ENCODE measurements at places on chromosomes 5 and 9.

GRCh38 chr5:82095536-82095935 lies 123.7 kb downstream of the ATG10 start:
- no peak for DNase-seq

DNA sequence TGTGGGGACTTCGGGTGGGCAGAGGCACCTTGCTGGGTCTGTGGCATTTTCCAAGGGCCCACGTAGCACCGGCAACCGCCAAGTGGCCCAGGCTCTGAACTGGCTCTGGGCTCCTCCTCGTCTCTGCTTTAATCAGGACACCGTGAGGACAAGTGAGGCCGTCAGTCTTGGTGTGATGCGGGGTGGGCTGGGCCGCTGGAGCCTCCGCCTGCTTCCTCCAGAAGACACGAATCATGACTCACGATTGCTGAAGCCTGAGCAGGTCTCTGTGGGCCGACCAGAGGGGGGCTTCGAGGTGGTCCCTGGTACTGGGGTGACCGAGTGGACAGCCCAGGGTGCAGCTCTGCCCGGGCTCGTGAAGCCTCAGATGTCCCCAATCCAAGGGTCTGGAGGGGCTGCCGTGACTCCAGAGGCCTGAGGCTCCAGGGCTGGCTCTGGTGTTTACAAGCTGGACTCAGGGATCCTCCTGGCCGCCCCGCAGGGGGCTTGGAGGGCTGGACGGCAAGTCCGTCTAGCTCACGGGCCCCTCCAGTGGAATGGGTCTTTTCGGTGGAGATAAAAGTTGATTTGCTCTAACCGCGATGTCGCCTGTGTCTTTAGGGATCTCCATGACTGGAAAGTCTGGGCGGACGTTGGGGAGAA lies 5.8 kb downstream of the DPP7 start:
- no peak for DNase-seq

- DNase-seq, result no peak
Measured at GRCh38 chr9:29659014-29659413, 2085.7 kb upstream of the C9orf72 start.

DNA sequence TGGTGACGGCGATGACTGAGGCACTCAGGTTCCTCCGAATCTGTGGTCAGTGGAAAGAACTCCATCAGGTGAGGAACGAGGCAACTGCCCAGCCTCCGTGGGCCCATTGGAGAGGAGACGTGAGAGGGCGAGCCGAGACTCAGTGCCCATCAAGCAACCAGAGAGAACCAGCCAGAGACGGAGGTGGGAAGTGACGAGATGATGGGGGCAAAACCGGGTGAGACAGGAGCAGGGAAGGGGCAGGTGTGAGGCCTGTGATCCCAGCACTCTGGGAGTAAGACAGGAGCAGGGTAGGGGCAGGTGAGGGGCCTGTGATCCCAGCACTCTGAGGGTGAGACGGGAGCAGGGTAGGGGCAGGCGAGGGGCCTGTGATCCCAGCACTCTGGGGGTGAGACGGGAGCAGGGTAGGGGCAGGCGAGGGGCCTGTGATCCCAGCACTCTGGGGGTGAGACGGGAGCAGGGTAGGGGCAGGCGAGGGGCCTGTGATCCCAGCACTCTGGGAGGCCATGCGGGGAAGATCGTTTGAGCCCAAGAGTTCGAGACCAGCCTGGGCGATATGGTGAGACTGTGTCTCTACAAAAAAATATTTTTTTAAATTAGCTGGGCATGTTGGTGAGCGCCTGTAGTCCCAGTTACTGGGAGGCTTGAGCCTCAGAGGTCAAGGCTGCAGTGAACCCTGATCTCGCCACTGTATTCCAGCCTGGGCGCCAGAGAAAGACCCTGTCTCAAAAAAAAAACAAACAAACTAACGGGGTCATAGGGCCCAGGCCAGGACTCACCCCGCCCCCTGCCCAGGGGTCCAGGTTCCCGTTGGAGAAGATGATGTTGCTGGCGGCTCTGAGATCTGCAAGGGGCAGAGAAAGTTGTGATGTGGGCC lies 3.4 kb downstream of the DPP7 start:
- DNase-seq, result no peak

- DNase-seq, result no peak
Measured at GRCh38 chr9:132498531-132499210, 83.7 kb upstream of the BARHL1 start.

DNA sequence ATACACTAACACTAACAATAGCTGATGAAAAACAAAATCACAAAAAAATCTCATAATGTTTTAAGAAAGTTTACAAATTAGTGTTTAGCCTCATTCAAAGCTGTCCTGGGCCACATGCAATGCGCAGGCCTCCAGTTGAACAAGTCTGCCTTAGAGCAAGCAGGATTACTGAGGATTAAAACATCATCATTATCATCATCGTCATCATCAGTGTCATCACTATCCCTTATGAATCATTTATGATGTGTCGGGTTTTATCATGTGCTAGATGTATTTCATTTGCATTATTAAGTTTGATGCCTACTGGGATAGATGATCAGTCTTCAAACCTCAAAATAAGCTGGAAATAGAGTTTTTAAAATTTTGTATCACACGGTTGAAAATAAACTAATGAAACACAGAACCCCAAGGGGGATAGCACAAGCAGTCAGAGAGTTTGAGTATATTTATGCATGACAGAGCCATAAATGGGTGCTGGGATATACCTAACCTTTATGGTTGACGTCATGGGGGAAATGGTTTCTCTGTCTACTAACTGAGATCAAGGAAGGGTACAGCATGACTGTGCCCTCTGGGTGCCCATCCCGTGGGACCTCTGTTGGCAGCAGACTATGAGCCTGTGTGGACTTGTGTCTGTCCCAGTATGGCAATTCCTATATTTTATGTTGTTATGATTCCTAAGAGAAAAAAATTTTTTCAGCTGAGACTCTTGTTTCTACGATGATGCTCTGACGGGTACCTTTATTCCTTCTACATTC lies 150.3 kb upstream of the ADRA1B start:
- DNase-seq, result no peak

DNA sequence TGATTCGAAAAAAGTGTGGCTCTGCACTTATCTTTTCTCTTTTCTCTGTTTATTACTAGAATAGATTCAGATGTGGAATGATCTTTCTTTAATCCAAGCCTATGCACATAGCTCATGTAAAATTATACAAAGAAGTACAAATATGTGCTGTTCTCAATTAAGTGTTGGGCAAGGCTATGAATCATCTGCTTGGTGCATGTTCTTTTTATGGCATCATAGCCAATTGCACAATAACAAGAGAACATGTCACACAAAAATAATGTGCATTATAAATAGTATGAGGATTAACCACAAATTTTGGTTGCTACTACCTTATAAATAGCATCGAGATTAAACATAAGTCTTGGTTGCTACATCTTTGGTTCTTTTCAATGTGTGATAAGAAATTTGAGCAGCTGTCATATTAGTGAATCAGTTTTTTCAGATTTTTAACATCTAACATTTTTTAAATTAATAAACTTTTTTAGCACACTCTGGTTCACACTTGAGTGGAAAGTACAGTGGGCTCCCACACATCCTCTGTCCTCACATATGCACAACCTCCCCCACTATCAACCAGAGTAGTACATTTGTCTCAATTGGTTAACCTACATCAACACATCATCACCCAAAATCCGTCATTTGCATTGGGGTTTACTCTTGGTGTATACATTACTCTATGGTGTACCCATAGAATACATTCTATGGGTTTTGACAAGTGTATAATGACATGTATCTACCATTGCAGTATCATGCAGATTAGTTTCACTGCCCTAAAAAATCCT lies 6.8 kb upstream of the RECK start:
- no peak for DNase-seq

DNA sequence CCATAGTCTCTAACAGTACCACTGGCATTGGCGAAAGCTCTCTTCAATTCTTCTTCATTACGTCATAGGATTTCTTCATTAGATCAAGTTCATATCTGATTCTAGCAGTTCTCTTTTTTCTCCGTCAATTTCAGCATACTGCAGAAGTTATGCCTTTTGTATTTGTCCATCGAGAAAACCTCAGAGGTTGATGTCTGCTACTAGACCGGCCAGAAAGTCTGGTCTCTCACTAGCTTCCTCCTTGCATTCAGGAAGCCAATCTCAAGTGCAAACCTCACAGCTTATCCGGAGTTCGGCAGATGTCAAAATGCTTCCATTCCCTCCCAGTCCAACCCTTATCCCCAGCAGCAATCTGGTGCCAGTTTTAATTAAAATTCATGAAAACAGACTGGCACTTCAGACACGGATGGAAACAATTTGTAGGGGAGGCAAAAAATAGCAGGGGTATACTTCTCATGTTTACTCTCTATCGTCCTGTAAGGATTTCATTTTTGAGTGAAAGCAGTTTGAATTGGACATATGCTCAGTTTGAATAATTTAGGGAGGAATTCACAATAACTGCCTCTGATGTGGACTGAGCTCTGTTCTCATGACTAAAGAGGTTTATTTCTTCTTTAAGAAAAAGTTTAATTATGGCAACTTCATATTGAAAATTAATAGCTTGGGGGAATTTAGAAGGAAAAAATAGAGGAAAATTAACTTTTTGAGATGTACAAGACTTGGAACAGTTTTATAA lies 56.4 kb upstream of the TMC1 start:
- DNase-seq, result no peak

DNA sequence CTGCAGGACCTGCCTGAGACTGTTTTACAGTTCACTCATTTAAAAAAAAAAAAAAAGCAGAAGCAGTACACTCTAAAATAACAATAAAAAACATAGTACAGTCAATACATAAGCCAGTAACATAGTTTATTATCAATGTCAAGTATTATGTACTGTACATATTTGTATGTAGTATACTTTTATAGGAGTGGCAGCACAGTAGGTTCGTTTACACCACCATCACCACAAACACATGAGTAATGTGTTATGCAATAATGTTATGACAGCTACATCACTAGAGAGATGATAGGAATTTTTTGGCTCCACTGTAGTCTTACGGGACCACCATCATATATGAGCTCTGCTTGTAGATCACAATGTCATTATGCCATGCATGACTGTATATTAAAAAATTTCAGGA lies 462.8 kb downstream of the ISL1 start:
- DNase-seq, result no peak

- DNase-seq, result no peak
Measured at GRCh38 chr9:113621980-113622379, 158.5 kb downstream of the RGS3 start.

DNA sequence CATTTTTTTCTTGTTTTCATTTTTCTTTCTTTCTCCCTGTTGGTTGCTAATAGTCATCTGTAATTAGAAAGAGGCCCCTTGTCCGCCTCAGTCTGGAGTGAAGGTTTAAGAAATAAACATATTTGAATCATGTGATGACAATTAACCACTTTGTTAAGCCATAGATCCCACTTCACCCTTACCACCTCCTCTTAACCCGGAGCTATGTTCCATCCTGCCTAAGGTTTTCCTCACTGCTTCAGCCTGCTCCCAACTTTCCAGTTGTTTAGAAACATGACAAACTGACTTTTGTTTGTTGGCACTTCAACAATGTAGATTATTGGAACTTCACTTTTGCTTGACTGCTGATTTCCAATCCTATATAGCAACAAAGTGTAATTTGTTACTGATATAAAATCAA lies 37.4 kb upstream of the SSBP2 start:
- DNase-seq, result no peak

- no peak for DNase-seq
Measured at GRCh38 chr5:160221082-160221481, 8.2 kb upstream of the FABP6 start.

- no peak for DNase-seq
Measured at GRCh38 chr5:101103874-101104273, 200.8 kb upstream of the ST8SIA4 start.

GRCh38 chr5:1268666-1269065 lies 26.2 kb downstream of the TERT start:
- peak; percentile 23 for DNase-seq

DNA sequence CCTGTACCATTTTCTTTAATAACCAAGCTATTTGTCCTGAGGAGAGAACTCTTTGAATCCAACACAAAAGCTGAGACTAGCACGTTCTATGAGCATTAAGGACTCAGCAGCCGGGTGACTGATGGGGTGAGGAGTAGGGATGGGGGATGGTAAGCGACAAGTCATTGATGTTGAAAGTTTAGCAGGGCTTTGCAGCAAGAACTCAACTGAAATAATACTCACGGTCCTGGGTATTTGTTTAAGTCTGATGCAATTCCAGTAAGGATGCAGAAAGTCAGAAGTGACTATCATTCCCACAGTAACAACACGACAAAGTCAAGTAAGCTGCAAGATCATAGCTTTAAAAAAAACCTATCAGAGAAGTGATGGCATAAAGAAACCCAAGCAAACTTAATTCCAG lies 131.1 kb downstream of the ACTL7B start:
- DNase-seq, result no peak

- no peak for DNase-seq
Measured at GRCh38 chr5:143752165-143752850, 59.7 kb upstream of the HMHB1 start.

DNA sequence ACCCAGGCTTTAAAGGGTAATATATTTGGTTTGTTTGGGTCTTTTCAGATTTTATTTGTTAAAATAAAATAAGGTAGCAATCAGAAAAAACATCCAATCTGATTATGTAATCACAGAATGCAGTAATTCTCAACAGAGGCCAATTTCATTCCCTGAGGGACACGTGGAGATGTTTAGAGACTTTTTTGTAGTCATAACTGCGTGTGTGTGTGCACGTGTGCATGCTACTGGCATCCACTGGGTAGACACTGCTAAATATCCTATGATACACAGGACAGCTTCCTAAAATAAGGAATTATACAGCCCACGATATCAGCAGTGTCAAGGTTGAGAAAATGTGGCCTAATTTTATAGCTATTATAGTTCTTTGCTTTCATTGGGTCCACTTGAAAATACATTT lies 180.8 kb upstream of the KLF9 start:
- DNase-seq, result no peak

GRCh38 chr9:109789556-109789955 lies 9.6 kb downstream of the PALM2AKAP2 start:
- no peak for DNase-seq

DNA sequence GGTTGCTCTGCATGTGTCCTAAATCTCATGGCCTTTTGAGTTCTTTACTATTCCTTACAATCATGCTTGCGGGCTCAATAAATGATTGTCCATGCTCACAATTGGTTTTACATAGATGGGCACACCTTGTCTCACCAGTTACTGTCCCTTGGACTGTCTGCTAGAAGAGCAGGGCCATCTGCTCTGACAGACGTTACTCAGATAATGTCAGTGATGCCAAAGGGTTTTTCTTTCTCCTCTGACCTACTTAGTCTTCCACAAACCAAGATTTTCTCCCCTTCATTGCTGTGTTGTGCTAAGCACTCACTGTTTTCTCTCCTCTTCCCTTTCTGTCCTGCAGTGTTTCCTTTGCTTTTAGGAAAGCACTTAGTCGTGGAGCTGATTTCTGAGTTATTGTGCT lies 562.3 kb downstream of the KIF4B start:
- DNase-seq, result no peak

DNA sequence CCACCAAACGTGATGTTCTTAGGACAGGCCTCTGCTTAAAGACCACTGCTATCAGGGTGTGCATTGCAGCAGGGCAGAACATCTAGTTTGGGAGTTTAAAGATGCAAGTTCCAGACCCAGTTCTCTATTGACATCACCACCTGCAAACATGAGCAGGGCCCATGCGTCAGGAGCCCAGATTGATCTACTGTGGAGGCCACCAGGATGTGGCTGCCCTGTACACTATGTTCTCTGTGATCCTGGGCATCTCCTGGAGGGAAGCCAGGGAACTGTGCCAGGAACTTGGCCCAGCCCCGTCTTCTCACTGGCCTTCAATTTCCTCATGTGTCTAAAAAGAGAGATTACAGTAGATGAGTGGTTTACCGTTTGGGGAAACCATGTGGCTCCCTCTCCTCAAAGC lies 87.1 kb downstream of the PDE6A start:
- no peak for DNase-seq

Measured in CD4-positive, alpha-beta T cell treated with Interleukin-15 for 4 hours (primary cell).